Immature natural killer cell (primary cell): ENCODE measurements at places on chromosomes 13 and 19.

GRCh38 chr19:38862321-38863059 lies 12.7 kb upstream of the HNRNPL start:
- no peak for DNase-seq

- no peak for DNase-seq
Observed at GRCh38 chr19:15432018-15432494, 13.3 kb upstream of the AKAP8L start.

- DNase-seq, result no peak
Observed at GRCh38 chr19:41646589-41647204, 19.8 kb upstream of the CEACAM4 start.

GRCh38 chr19:44845612-44846454 lies at the start of gene NECTIN2:
TSS of gene NECTIN2 (plus strand) at chr19:44846297. CDS start at chr19:44846526, 229 bp downstream.
- peak; percentile 78 for DNase-seq

DNA sequence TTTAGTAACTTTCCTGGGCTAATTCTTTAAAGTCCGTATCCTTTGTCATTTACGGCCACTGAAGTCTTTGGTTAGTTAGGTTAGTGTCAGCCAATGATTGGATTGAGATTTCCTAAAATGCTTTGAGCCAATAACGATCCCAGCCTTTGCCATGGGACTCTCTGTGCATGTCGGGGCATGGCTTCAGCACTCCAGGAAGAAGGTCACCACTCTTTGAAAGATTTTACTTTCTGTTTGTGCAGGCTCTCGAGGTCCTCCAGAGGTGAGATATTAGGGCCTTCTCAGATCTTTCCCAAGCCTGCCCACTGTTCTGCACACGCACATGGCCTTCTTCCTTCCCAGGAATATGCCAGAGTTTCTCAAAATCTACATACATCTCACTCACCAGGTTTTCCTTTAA lies 153.7 kb upstream of the ARGLU1 start:
- no peak for DNase-seq

DNA sequence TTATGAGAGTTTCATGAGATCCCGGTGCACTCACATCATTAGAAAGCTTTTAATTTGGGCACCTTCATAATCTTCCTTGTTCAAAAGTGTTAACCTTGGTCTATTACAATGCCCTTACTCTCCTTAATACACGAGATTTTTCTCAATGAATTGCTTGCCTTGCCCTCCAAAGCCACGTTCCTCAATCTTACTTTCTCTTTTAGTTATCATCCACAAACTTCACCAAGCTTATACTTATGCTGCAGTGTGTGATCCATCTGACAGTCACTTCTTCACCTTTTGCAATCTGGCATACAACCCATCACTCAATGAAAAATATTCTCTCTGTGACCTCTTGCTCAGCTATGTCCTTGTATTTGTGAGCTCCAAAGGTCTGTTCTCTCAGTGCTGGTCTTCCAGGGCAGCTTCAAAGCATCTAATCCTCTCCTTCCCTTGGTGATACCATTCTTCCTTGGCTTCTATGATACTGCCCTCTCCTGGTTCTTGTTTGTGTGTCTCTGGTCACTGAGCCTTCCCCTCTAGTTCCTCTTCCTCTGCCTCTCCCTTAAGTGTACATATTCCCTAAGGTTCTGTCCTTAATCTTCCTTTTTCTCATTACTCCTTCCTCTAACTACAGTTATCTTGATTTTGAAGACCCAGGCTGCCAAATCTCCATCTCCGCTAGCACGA lies 202.2 kb upstream of the STARD13 start:
- no peak for DNase-seq

- DNase-seq, result no peak
Observed at GRCh38 chr13:97505017-97505416, 71.0 kb downstream of the RAP2A start.

DNA sequence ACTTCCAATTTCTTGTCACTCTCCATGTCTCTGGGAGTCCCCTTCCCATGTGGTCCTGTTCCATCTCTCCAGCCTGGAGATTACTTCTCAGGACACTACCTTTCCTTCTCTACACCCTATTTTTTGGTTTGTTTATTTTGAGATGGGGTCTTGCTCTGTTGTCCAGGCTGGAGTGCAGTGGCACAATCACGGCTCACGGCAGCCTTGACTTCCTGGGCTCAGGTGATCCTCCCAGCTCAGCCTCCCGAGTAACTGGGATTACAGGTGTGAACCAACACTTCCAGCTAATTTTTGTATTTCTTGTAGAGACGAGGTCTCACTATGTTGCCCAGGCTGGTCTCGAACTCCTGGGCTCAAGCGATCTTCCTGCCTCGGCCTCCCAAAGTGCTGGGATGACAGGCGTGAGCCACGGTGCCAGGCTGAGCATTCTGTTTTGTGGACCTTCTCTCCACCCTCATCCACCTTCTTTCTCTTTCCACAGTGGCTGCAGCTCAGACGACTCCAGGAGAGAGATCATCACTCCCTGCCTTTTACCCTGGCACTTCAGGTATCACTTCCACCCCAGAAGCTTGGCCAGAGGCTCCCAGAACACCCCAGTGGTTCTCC lies 644 bp downstream of the HCST start:
- no peak for DNase-seq
